ENCODE measurements at places on chromosomes 16 and 17.

DNA sequence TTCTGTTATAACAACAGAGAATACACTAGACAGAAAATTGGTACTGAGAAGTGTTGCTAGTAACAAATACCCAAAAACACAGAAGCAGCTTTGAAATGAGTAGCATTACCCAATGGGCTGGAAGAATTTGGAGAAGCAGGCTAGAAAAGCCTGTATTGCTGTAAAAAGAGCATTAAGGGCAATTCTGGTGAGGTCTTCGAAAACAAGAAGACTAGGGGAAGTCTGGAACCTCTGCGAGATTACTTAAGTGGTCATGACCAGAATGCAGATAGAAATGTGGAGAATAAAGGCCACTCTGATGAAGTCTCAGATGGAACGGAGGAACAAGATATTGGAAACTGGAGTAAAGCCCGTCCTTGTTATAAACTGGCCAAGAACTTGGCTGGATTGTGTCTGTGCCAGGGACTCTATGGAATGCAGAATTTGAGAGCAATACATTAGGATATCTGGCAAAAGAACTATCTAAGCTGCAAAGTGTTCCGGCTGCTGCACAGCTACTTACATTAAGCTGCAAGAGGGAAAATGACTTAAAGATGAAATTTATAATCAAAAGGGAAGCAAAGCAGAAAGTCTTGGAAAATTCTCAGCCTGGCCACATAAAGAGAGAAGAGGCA, 44.9 kb upstream of the PEMT start:
- no peak for DNase-seq

DNA sequence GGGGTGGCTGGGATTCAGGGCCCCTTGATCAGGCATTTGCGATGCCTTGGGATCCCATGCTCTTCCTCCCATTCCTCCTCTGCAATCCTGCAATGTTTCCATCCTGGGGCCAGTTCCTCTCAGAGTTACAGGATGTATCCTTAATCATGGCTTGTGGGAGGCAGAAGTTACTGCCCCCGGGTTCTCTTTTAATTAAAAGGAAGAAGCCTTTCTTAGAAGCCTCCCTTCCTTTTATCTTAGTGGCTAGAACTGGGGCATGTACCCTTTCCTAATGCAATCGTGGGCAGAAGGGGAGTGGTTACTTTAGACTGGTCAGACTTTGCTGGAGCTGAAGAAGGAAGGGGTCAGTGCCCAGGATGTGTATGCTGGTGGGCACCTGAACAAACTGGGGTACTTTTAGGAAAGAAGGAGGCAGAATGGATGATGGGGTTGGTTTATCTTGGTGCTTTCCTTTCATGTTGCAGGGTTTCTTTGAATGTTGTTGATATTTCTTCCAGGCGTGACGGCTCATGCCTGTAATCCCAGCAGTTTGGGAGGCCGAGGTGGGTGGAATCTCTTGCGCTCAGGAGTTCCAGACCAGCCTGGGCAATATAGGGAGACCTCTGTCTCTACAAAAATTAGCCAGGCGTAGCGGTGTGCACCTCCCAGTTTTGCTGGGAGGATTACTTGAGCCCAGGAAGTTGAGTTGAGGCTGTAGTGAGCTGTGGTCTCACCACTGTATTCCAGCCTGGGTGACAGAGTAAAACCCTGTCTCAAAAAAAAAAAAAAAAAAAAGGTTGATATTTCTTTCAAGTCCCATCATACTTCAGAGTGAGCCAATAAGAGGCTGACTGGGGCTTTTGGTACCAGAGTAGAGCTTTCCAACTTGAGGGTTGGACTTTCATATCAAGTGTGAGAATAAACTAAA, 13.2 kb upstream of the SPN start:
- DNase-seq, result no peak

- no peak for DNase-seq
These were observed 624.5 kb downstream of the TOX3 start for GRCh38 chr16:51922476-51922875.

- DNase-seq, result peak; percentile 85
These were observed 1.6 kb upstream of the N4BP1 start for GRCh38 chr16:48611329-48612137.

DNA sequence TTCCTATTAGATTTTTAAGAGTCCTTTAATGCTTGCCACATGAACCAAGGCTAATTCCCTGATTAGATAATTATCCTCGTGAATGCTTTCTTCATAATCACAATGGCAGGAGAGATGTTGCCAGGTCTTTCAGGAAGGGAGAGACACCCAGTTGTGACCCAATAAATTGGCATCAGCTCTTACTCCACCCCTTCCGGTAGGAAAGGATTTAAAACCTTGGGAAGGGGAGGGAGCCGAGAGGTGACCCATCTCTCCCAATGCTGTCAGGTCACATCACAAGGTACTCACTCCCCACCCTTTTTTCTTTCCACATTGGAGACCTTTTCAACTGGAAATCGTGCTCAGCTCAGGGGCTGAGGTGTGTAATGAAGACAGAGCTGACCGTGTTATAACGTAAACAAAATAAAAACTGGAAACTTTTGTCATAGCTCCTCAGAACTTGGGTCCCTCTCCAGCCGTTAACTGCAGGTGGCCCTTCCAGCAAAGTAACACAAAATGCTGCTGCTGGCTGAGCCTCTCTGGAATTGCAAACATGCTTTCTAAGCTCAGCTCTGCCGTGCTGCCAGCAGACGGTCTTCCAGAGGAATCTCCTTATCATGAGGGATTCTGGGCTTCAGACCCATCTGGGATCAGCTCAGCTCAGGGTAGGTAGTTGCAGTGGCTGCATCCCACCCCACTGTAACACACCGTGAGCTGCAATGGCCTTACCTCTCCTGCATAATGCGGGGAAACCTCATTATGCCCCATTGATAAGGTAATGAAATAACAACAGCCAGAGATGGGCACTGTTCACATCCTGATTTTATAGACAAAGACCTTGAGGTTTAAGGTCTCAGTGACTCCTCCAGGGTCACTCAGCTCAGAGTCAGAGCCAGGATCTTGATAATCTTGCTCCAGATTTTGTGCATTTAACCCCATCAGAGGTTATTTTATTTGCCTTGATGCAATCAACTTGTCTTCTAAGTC, 15.6 kb downstream of the TMEM100 start:
- DNase-seq, result no peak

DNA sequence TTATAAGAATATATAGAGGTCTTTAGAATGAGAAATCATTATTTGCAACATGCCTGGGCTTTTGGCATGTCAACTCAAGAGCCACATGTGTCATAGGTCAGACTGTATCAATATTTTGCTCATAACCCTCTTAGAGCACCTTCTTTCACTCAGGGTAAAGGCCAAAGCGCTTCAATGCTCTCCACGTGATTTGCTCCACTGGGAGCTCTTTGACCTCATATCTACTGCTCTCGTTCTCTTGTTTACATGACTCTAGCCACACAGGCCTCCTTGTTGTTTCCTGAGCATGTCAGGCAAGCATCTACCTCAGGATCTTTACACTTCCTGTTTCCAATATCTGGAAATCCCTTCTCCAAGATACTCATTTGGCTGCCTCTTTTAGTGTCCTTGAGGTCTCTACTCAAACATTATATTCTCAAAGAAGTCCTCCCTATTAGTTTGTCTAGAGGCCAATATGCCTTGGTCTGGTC, 148.4 kb downstream of the TOX3 start:
- no peak for DNase-seq

DNA sequence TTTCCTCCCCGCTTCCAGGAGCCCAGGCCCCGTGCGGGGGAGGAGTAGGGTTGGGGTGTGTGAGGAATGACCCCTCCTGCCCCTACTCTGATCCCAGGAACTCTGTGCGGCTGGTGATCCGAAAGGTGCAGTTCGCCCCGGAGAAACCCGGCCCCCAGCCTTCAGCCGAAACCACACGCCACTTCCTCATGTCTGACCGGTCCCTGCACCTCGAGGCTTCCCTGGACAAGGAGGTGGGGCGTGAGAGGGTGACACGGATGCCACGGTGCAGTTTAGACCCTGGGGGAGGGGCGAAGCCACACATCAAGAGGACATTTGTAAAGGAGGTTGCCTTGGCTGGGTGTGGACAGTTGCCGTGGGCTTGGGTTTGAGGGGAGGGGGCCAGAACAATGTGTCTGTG, 7.4 kb downstream of the ARRB2 start:
- DNase-seq, result no peak

GRCh38 chr17:46026166-46027047, 27.4 kb downstream of the STH start:
- no peak for DNase-seq

DNA sequence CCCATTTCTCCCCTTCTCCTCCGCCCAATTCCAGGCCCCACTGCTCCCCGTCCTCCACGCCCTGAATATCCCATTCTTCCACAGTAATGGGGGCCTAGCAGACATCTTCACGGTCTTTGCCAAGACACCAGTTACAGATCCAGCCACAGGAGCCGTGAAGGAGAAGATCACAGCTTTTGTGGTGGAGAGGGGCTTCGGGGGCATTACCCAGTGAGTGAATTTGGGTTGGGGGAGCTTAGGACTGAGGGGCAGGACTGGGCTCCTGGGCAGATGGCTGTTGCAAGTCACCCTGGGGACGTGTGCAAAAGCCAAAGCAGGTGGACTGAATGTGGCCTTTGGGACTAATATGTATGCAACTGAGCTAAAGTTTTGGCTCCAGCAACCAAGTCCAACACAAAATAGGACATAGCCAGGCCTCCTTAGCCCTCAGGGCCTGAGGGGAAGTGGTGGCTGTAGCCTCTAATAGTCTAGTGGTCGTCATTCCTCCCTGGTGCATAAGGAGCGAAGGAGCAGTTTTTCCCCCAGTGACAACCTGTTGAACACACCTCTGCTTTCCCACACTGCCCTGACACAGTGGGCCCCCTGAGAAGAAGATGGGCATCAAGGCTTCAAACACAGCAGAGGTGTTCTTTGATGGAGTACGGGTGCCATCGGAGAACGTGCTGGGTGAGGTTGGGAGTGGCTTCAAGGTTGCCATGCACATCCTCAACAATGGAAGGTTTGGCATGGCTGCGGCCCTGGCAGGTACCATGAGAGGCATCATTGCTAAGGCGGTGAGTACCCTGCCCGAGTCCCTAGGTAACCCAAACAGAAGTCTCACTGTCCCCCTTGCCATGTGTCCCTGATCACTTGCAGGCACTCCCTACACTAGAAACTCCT, 2.6 kb downstream of the ACADVL start:
- no peak for DNase-seq

DNA sequence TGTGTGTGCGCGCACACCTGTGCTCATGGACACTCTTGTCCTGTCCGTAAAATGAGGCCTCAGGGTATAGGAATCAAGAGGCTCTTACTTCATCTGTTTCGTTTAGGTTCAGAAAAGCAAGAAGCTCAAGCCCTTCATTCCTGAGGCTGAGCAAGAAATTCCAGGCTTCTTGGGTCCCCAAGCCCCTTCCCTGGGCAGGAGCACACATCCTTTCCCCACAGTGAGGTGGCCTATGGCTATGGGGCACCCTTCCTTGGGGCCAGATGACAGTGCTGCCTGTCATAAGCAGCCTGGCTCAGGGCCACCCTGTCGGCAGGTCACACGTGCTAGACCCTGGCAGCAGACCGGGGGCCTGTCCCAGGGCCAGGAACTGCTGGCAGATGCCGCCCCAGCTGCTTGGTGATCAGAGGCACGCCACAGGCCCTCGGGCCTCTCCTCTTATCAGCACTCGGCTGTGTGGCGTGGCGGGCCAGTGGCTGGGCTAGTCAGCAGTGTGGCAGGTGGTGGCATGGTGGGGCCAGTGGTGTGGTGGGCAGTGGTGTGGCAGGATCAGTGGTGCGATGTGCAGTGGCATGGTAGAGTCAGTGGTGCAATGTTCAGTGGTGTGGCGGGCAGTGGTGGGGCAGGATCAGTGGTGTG, 50.2 kb downstream of the NKD1 start:
- DNase-seq, result no peak

GRCh38 chr17:28189667-28190066, 129.3 kb upstream of the TMEM97 start:
- DNase-seq, result no peak

Measured in CD8-positive, alpha-beta memory T cell (primary cell).